ENCODE measurements at places on chromosomes 5 and 9.
A peak's percentile ranks its signal among the peaks of the same experiment; 100 is the strongest.

DNA sequence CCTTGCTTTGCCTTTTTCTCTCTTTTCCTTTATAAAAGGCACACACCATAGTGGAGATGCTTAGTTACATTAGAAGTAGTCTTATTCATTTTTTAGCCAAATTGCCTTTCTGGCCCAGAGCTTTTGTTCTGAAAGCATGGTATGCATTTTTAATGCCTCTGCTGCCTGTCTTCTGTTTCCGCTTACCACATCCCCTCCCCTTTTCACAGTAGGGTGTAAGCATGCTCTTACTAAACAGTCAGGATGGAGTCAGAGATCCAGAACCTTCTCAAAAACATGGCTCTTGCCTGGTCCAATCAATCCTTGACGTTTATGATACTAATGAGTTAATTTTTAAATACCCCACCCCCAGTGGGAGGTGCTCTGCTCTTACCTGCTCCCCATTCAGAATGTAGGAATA lies 22.5 kb downstream of the PPP3R2 start:
- DNase-seq = no peak

DNA sequence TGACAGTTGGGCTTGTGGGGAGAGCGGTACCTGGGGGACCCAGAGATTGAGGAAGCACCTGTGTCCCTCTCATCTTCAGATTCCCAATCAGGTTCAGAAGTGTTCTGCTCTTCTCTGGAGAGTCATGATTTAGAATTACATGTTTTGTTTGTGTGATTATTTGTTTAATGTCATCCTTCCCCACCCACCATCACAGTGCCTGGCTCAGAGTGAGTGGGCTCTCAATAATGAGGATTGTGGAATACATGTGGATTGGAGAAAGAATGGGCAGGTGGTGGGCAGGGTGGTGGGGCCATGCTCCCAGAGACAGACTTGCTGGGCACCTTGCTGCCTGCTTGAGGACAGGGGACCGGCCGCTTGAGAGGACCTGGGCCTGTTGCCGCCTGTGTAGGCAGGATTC lies 88.0 kb downstream of the PPARGC1B start:
- DNase-seq = no peak

- no peak for DNase-seq
These were observed 171.6 kb downstream of the TARS1 start for GRCh38 chr5:33612386-33612785.

GRCh38 chr9:126842977-126843799 lies 17.3 kb upstream of the ZBTB34 start:
- DNase-seq = no peak

GRCh38 chr5:12272389-12272788 lies 368.1 kb upstream of the CTNND2 start:
- no peak for DNase-seq

DNA sequence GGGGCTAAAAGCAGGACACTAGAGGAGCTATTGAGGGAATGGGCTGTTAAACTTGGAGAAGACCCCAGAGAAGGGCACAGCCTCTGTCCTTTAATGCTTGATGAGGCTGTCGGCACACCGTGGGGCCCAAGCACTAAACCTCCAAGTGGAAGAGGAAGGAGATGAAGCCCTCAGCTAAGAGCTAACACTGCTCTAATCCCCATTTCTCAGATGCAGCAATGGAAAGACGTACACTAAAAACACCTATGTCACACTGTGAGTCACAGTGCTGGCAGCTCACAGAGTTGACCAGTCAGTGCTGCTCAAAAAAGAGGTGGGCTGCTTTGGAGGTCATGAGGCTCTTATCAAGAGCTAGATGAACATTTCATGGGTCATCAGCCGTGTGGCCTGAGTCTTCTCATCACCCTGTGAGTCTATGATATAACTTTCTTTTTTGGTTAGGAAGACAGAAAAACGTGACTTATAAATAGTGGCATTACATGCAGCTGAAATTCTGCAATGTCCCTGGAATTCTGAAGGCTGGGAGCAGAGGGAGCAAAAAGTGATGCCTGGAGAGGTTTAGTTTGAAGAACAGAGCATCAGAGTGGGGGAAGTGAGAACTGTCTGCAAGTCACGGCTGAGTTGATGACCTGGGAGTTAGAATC lies 21.5 kb downstream of the TNFSF8 start:
- no peak for DNase-seq

GRCh38 chr9:130921989-130922892 lies 16.8 kb downstream of the FIBCD1 start:
- DNase-seq = no peak

GRCh38 chr9:104779946-104780535 lies 16.1 kb downstream of the NIPSNAP3B start:
- DNase-seq = no peak

DNA sequence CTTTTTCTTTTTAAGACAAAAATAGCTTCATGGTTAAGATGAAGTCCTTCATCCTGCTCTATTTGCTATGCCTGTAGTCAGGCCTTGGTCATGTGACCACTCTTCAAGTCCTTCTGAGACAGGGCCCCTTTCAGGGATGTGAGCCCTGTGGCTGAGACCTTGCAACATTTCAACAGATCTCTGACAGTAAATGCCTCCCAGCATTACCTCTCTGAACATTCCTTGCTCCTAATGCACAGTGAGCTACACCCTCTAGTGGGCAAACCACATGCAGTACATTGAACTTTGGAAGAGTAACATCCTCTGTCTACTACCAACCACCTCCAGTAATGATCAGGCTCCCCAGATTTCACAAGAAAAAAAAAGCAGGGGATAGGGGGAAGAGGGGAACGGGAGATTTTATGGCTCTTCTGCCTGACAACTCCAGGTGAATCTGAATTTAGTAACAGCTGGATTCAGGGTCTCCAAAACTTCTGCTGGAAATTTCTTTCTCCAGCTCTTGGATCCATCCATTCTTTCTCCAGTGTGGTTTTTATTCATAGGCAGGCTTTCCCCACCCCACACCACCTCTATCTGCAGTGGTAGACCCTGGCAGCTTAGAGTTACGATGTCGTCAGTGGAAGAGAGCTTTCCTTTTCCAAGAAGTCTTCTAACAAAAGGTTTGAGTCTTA lies 8.9 kb upstream of the FBXO38 start:
- no peak for DNase-seq

DNA sequence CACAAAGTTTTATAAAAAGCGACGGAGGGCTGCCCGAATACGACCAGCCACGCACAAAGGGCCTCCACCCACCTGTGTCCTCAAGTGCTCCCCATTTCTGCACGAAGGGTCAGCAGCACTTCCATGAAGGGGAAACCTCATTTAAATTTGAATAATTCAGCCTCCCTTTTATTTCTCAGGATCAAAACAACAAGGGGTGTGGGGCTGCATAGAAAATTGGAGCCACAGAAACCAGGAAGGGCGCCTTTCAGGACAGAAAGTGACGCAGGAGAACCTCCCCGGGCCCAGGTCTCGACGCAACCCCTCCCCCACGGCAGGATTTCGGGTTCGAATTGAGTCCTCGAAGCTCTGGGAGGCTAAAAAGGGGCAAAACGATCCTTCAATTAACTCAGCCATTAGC lies 2.1 kb downstream of the NRARP start:
- peak; percentile 11 for DNase-seq

DNA sequence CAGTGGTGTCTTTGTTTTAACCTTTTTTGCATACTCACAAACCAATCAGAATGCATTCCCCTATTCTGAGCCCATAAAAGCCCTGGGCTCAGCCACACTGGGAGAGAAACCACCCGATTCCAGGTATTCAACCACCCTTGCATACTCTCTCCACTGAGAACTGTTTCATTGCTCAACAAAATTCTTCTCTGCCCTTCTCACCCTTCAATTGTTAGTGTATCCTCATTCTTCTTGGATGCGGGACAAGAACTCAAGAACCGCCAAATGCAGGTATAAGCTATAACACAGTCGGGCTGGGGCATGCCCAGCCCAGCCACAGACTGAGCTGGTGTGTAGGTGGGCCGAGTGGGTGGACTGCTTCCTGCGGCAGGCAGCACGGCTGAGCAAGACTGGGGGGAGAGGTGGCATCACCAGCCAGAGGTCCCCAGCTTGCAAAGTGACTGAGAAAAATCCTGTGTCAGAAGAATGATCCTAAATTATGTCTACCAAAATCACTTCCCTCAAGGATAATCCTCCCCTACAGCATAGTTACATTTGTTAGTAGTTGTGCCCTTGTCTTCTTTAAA lies 141.0 kb downstream of the SSBP2 start:
- no peak for DNase-seq

DNA sequence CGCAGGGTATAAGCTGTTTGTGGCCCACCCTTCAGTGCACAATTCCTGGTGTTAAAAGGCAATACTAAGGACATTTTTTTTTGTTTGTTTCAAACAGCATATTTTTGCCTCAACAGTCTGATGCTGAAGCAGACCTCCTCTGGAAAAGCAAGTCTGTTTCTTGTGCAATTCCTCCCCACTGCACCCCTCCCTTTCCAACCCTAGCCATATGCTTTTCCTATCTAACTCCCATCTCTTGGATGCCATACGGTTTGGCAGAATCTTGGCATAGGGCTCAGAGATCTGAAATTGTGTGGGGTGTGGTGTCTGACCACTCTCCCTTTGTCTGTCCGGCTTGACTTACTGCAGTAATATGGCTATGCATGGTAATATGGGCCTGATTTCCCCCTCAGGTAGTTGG lies 161.6 kb downstream of the TMEM38B start:
- no peak for DNase-seq

DNA sequence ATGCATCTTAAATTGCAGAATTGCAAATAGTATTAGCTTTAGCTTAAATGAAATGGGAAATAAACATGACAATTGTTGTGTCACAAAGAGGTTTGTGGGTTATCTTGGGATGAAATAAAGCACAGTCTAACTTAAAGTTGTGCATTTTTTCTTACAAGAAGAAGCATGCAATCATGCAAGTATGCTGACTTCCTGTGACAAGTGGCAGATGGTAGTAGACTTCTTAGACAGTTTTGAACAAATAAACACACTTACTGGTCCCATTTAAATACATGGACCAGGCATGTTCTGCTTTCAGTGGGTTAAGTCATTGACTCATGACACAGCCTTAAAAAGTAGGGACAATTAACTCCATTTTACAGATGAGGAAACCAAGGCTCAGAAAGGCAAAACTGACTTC lies 15.9 kb upstream of the C5orf63 start:
- DNase-seq = no peak

- no peak for DNase-seq
These were observed 981.1 kb downstream of the DTWD2 start for GRCh38 chr5:118007262-118007661.

DNA sequence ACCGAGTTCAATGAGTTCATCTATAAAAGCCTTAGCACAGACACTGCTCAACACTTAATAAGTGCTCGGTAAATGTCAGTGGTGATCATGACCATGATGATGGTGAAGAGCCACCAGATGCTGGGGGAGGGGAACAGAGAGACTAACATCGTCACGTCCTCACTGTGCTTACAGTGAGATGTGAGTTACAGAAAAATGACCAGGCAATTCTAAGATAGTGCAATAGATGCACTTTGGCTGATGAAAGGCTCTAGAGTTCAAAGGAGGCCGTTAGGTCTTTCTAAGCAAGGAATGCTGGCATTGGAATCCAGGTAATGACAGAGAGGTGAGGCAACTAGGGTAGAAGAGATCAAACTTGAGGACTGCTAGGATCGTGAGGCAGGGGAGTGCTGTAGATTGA lies 36.7 kb downstream of the ARL15 start:
- DNase-seq = no peak

Measured in progenitor cell of endocrine pancreas (in vitro differentiated cells).